Activated naive CD8-positive, alpha-beta T cell treated with anti-CD3 and anti-CD28 coated beads, Interleukin-2, amount 50 U/mL, for 24 hours (primary cell): ENCODE measurements at places on chromosomes 4 and X.

DNA sequence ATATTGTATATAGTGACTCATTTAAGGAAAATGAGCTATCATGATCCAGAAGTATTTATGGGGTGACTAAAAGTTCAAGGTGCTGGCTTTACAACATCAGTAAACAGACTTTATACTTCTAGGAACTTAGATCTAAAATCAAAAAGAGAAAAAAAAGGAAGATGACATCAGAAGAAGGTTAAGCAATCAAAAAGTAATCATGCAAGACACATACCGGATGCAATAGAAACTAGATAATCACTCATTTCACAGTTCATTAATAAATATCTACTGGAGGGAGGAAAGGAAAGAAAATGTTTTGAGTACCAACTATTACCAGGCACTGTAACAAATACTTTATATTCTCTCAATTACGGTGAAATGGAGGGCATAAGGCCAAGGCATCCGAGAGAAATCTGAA is 276.4 kb downstream of the SPRY1 start:
- DNase-seq: no peak

GRCh38 chr4:168057412-168057811 is 34.9 kb upstream of the ANXA10 start:
- no peak for DNase-seq

DNA sequence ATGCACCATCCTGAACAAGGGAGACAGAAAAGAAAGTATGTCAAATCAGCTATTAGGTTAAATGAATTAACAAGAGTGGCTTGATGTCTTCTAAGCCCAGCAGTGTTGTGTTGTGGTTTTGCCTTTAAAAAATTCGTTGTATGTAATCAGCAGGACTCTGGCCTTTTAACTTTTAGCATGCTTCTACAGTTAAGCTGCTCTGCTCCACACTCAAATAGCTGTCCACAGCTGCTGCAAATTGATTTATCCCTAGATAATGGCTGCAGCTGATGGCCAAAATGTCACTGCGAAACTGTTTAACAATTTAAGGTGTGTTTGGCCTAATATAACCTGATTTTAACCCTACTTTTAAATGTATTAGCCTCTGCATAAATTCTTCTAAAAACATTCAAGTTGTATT is 85.8 kb downstream of the CXXC4 start:
- DNase-seq: no peak

DNA sequence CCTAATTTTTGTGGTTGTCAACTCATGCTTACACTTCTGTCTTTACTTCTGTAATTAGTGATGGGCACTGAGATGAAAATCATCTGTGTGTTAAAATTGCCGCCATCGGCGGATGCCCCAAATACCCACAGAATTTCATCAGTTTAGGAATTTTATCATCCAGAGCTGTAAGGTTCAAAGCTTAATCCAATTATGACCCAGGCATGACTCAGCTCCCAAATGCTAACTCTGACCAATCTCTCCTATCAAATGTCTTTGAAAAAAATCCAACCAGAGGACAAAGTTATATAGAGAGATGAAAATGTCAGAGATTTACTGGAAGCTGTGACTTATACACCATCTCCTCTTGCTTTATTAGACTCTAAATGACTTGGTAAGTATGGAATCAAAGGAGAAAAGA is 1048.7 kb upstream of the PRKX start:
- no peak for DNase-seq

GRCh38 chr4:151804086-151804630 is 43.4 kb upstream of the GATB start:
- no peak for DNase-seq

- DNase-seq: no peak
Measured at GRCh38 chr4:48862038-48862437, 31.1 kb downstream of the OCIAD1 start.

DNA sequence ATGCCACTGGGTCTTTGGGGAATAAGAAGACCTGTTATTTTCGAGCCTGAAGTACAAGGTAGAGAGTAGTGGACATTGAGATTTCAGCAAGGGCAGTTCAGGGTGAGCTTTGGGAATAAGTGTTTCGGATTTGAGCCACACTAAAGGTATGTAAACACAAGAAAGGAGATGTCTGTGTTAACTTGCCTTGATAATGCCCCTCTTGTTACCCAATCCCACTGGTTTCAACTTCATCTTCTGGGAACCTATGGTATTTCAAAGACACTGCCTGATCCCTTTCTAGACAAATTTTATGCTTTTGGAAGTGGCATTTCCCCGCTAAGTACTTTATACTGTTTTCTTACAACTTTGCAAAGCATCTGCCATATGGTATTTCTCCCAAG is 79.4 kb downstream of the SLC9A6 start:
- DNase-seq: no peak

DNA sequence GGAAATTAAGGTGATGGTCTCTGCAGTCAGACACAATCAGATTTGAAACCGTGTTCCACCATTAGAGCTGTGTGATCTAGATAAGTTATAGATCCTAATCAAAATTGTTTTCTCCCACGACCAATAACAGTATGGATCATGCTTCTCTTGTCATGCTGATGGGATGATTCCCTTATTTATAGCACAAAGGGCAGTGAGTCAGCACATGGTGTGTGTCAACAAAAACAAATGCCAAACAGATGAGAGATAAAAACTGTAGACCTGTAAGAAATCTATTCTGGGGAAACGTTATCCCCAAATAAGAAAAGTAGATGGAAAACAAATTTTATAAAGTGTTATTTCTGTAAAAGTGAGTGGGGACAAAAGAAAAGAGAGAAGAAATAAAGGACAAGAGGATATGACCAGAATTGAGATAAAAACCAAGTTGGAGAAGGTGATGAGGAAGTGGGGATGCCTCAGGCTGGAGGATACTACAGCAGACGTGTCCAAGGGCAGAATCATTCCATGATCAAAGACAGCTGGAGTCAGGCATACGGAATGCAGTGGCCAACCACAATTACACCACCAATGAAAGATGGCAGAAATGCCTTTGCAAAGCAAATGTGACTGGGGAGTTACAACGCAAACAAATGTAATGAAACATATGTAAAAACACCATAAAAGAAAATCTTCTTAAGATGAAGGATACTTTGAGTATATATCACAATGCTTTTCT is 377.8 kb upstream of the PRKX start:
- DNase-seq: no peak

DNA sequence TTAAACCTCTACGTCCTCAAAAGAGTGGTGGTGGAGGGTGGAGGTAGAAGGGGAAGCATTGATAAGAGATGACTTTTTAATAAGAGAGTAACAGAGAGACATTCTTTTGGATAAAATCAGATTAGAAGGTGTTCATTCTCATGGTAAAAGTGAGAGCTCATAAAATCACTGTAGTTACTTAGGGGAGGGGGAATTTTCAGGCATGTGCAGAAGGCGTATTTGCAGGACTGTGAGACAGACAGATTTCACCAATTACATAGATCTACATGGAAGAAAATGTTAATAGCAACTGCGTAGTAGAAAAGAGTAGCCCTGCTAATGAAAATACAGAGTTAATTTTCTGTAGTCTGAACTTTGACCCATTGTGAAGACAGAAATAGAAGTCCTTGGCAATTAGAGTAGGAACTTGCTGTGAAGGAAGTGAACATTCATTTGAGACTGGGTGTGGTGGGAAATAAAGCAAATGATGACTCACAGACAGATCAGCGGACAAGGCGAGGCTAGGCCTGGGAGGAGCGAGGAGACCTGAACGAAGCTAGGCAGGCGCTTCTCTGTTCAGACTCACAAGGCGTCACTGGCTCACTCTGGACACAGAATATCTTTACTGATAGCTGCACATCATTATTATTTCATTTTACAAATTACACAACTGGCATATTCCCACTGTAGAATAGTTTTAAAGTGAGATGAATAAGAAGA is 57.2 kb upstream of the FAM9C start:
- no peak for DNase-seq

GRCh38 chrX:155891446-155892210 is 10.5 kb downstream of the VAMP7 start:
- no peak for DNase-seq

DNA sequence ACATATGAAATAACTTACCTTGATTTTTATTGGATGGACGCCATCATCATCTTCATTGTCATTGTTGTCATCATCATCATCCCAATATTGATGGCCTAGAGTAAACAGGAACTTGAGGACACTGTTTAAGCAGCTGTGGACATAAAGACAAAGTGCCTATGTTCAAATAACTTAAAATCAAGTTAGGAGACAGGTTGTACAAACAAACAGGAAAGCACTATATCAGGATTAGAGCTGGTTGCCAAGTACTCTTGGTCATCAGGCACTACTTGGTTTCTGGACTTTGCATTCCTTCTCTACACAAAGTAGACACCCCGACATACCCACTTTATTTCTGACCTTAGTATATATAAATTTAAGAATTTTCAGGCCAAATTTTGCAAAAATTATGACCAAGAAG is 608.6 kb downstream of the KLHL13 start:
- DNase-seq: no peak

DNA sequence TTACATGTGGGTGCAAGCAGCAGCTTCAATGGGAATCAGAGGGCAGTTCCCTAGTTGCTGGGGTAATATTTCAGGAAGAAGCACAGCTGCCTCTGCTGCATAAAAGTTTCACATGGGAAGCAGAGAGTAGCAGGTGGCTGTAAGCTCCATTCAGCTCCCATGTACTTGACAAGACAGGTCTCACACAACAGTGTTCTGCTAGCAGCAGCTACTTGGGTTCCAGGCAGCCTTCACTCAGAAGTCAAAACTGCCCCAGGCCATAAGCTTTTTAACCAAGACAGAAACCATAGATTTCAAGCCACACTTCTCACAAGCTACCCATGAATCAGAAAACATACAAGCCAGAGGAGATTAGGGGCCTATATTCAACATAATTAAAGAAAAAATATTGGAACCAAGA is 41.4 kb upstream of the SPIN2A start:
- DNase-seq: no peak

GRCh38 chr4:151169223-151169622 is 69.8 kb downstream of the RPS3A start:
- no peak for DNase-seq

DNA sequence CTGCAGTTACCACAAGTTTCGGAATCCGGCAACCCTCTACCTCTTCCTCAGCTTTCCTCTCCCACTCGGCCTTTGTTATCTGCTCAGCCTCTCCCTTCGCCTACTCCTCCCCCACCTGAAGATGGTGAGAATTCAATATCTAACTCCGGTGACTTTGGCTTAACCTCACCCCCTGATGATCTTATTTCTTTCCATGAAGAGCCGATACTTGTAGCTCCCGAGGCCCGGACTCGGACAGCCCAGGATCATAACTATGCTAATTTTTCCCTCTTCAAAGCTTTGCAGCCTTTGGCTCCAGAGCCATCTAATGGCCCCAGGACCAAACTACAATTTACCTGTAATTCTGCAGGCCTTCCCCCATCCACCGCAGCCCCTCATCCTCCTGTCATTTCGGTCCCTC is 32.0 kb upstream of the MGST2 start:
- no peak for DNase-seq

DNA sequence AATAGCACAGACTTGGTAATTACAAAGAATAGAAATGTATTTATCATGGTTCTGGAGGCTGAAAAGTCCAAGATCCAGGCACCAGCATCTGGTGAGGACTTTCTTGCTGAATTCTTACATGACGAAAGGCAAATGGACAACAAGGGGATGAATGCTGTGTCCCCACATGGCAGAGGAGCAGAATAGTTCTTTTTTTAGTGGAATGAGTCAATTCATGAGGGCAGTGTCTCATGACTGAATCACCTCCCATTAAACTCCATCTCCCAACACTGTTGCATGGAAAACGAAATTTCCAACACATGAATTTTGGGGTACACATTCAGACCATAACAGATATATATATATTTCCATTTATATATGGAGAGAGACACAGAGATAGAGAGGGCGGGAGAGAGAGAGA is 628.3 kb downstream of the TRIML1 start:
- no peak for DNase-seq

GRCh38 chrX:69396916-69397315 is 107.2 kb upstream of the NALF2 start:
- DNase-seq: no peak

DNA sequence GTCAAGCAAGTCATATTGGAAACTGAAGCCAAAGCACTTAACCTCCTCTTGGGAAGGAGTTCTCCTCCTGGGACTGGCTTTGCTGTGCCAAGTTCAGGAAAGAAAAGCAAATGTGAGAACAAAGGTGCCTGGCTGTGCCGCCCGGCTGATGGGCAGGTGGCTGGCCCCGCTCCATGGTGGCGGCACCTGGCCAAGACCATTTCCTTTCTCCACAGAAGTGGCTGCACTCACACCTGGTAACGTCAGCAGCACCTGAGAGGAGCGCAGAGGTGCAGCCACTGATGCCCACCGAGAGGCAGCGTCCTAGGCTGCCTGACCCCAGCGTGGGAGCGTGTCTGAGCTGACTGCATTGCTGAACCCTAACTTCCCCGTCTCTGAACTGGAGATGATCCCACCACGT is 54.3 kb downstream of the DCTD start:
- DNase-seq: no peak

DNA sequence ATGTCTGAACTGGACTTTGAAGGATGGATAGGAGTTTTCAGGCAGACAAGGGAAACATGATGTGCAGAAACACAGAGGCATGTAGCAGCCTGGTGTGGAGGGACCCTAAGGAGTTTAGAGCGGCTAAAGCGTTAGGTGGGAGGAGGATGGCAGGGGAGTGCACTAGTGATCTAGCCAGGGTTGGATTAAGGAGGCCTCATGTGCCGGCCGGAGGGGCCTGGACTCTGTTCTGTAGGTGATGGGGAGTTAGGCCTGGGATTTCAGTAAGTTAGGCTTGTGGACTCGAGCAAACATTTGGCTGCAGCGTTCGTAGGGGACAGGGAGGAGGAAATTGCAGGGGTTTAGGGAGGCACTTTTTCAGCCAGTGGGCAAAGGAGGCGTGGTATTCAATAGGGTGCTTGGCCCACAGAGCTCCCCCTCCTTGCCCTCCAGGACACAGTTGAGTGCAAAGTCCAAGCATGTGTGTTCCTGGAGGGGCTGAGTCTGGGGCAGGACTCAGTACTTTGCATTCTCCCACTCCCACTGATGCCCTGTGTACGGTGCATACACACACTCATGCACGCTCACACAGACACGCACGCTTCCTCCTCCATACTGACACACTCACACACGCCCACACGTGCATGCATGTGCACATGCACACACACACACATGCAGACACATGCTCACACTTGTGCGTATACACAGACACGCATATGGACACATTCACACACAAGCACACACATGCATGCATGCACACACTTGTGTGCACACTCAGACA is 18.6 kb downstream of the PSAPL1 start:
- no peak for DNase-seq

GRCh38 chr4:125985856-125986255 is 671.1 kb downstream of the FAT4 start:
- no peak for DNase-seq

DNA sequence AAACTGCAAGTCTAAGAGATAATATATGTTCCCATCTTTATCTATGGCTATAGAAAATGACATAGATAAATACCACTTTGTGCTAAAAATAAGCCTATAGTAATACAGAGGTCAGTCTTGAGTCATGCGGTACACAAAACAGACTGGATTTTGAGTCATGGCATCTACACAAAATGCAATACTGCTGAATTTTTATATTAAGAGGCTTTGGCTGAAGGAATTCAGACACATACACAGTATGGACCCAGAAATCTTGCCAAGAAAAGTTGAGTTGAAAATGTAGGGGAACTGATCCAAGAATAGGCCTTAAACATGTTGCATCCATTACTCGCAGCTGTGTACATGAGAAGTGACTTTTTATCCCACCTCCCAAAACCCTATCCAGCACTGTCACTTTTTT is 184.4 kb downstream of the TENM3 start:
- DNase-seq: no peak

GRCh38 chr4:182904211-182904761 is 12.9 kb downstream of the DCTD start:
- no peak for DNase-seq

GRCh38 chr4:169945636-169946035 is 80.6 kb downstream of the MFAP3L start:
- no peak for DNase-seq
